ENCODE measurements at places on chromosomes 2 and 18.

DNA sequence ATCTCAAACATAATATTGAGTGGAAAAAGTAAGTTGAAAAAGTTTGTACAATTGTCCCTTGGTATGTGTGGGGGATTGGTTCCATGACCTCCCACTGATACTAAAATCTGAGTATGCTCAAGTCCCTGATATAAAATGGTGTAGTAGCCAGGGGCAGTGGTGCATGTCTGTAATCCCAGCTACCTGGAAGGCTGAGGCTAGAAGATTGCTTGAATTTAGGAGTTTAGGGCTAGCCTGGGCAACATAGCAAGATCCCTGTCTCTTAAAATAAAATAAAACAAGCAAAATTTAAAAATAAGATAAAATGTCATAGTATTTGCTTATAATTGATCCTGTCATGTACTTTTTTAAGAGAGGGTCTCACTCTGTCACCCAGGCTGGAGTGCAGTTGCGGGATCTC, 122.0 kb downstream of the PTRHD1 start:
- no peak for ATAC-seq

DNA sequence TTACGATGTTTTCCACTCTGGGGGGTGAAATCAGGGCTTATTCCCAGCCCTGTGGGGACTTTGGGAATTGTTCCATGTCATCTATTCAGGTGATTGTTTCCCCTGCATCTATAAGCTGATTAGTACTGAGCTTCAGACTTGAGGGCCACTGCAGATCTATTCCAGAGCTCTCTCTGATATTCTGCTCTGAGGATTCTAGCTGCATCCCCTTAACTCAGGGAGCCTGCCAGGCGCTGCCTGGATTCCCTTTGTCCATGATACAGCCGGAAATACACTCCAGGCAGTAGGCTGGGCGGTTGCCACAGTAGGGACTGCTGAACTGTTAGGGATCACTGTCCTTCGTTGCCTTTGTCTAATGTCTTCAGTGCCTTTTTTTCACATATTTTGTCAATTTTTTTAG, 31.3 kb downstream of the PTRHD1 start:
- no peak for ATAC-seq

DNA sequence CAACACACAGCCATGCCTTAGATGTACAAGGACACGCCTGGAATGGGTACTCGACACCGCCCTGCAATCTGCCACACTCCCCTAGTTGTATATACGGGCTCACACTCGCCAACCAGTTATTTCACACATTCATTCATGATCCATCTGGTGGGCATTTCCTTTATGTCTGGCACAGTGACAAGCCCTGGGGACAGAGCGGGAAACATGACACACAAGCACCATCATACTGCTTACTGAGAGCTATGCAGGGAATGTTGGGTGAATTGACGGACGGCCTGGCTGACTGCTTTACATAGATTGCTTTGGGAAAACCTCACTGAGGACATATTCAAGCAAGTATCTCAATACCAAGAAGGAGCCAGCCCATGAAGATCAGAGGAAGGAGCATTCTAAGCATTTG, 448.0 kb upstream of the SPRED2 start:
- no peak for ATAC-seq

DNA sequence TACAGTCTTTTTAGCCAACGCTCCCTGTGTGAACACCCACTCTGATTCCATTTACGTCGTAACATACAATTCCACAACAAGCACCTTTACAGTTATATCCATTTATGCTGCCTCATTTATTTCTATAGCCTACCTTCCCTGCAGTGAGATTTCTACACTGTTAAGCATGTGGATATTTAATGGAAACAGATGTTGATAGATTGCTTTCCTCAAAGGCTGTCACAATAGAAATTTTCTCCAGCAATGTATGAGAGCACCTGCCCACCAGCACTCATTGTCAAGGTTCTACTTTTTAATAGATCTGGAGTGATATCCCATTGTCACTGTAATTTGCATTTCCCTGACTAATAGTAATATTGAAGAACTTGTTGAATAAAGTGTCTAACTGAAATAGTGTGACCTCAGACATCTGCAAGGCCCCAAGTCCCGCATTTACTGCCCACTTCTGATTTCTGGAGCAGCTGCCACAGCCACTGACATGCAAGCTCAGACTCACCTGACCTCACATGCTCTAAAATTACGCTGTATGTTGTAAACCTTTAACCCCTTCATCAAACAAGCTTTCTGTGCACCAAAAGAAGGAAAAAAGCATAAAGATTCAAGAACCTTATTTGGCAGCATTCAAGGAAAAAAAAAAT, 295.1 kb downstream of the CNTNAP5 start:
- ATAC-seq = no peak

- ATAC-seq = no peak
Measured at GRCh38 chr2:163675388-163675787, 60.4 kb downstream of the FIGN start.

GRCh38 chr2:152385650-152386049, 50.7 kb downstream of the FMNL2 start:
- no peak for ATAC-seq

DNA sequence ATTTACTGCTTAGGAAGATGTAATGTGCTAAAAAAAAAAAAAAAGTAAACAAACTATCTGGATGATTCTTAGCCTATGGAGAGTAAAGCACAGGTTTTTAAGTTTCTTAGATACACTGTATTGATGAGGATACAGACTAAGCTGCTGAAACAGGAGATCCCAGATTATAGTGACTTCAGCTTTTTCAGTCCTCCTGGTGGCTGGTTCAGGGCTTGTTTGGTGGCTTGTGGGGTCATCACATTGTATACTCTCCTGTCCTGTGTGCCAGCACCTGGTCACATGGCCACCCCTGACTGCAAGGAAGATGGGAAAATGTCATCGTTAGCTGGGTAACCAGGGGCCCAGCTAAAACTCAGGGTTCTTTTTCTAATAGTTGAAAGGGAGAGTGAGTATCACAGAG, 31.4 kb downstream of the RAB31 start:
- no peak for ATAC-seq

- no peak for ATAC-seq
Measured at GRCh38 chr2:73290049-73290839, 3.1 kb downstream of the EGR4 start.

- ATAC-seq = no peak
Measured at GRCh38 chr2:173350383-173350782, 4.3 kb upstream of the CDCA7 start.
